ENCODE measurements at places on chromosomes 13 and 19. TPM values are rescaled to one million over a fixed set of nuclear protein-coding genes. Genes with fewer than 3 reads are reported as not detected.

DNA sequence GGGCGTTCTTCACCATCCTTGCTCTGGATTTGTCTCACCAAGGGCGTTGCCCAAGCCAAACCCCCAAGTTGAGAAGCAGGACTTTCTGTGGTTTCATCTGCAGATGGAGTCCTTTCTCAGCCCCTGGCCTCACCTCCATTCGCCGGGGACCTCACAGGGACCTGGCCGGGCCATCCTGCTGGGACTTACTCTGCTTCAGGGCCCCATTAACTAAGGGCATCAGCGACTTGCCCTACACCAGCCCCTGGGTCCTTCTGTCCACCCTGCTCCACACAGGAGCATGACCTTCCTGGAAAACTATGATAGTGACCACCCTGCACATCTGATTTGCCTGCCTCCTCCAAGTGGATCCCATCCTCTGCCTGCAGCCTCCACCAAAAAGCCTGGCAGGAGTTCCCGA, 47.2 kb upstream of the SPACA7 start:
- DNase-seq: no peak

DNA sequence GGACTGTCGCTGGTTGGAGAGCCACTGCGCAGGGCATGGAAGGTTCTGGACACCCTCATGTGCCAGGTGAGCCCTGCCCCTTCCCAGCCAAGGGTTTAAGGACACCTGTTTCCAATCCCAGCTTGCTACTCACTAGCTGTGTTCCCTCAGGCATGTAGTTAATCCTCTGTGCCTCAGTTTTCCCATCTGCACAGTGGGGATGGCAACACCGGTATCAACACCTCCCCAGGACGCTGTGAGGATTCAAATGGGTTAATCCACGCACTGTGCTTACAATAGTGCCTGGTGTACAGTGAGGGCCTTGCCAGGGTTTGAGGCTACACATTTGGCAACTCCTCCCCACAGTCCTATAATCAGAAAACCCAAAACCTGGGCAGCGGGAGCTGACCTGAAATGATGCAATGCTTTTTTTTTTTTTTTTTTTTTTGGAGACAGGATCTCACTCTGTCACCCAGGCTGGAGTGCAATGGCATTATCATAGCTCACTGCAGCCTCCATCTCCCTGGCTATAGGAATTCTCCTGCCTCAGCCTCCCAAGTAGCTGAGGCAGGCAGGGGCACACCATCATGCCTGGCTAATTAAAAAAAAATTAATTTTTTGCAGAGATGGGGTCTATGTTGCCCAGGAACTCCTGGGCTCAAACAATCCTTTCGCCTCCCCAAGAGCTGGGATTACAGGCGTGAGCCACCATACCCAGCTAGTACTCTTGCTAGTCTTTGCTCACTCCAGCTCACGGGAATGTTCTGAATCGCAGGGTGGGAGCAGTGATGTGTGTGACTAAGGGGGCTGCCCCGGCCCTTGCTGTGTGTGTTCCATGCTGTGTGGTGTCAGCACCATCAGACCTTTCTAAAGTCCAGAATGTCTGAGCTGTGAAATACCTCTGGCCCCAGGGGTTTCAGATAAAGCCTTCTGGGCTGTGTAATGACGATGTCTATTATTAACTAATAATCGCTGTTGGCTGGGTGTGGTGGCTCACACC, 2.3 kb downstream of the ACP4 start:
- DNase-seq: no peak

FFAR2 gene
- total RNA-seq: not detected

KLK1 gene
- not detected for total RNA-seq

ADM5 gene
- 0.18 TPM for total RNA-seq
